Pancreas (tissue), 10 donors: ENCODE measurements at places on chromosomes 3 and 15. TPM values are rescaled to one million over a fixed set of nuclear protein-coding genes. Genes with fewer than 3 reads are reported as not detected.

DNA sequence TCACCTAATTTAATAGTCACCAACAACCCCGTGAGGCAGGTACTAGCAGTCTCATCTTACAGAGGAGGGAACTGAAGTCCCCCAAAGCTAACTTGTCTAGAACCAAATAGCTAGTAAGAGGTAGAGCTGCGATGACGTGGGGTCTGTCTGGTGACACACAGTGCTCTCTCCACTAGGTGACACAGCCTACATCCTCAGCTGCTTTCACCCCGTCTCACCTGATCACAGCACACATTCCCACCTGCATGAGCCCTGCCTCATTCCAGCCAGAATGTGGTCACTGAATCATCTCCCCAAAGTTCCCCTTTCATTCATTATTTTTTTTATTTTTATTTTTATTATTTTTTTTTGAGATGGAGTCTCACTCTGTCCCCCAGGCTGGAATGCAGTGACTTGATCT, 21.3 kb upstream of the MAGEF1 start:
- DNase-seq = no peak

GRAMD1C gene
- 16.0 TPM for polyA plus RNA-seq

- no peak for DNase-seq
These were observed 48.7 kb downstream of the CNOT10 start for GRCh38 chr3:32733631-32734229.

DNA sequence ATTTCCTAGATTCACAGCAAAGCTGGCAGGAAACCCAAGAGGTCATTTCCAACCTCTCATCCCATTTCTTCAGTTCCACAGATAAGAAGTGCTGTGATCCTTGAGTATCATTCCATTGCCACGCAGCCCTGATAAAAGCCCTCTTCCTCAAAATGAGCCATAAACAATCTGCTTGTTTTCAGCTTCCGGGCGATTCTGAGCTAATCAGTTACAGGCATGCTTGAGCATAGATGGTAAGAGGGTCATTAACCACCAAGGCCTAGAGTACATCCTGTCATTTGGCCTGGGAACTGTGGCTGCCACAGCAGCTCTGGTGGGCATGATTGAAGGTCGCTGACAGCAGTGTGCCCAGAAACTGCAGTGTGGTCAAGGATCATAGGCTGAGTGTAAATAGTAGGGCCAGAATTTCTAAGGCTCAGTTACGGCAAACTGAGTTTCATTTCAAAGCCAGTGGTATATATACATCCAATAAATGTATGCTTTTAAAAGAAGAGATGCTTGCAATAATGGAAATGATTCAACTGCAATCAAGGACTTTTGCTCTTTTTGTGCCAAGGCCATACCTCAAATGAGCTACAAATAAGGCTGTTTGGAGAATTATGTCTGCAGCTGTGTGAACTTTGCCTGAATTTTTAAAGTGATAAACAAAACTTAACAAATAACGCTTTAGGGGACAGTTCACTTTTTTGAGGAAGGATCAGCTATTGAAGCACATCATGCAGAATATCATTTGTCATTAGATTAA, 47.3 kb downstream of the P3H2 start:
- no peak for DNase-seq

GRCh38 chr15:89632563-89633430, 22.5 kb downstream of the KIF7 start:
- DNase-seq = no peak

- DNase-seq = no peak
These were observed 62.5 kb upstream of the LIPC start for GRCh38 chr15:58369261-58369701.

FXR1 gene
- 33.5 TPM for polyA plus RNA-seq

LRRIQ4 gene
- polyA plus RNA-seq = not detected

ZMYND10 gene
- 5.1 TPM for polyA plus RNA-seq

DNA sequence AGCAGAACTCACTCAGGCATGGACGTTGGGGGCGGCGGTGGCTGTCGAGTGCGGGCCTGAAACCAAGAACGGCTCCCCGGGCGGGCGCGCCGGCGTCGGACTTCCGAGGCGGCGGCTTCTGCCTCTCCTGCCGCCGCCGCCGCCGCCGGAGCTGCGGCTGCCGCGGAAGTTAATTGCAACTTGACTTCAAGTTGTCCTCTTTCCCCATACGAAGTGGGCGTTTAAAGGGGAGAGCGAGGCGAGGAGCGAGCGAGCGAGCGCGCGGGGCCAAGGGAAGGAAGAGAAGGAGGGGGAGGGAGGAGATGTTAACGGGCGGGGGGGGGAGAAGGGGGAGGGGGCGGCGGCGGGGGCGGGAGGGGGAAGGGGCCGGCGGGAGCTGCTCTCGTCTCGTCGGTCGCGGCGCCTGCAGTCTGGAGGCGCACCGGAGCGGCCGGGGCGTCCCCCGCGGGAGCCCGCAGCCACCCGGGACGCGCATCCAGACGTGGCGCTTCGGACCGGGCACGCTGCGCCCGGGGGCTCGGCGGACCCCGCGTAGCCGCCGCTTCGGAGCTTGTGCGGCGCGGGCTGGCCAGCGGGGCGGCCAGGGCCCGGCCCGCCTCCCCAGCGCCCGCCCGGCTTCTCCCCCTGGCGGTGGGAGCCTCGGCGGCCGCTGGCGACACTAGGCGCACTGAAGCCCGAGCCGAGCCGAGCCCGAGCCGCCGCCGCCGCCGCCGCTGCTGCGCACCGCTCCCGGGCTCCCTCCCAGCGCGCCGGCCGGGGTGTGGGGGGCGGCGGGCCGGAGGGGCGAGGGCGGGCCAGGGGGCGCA, 19.7 kb upstream of the SATB1 start:
- DNase-seq = peak; percentile 69
